ENCODE measurements at places on chromosomes 3 and 15.

GRCh38 chr15:70524470-70524869 is 238.9 kb downstream of the UACA start:
- no peak for DNase-seq

DNA sequence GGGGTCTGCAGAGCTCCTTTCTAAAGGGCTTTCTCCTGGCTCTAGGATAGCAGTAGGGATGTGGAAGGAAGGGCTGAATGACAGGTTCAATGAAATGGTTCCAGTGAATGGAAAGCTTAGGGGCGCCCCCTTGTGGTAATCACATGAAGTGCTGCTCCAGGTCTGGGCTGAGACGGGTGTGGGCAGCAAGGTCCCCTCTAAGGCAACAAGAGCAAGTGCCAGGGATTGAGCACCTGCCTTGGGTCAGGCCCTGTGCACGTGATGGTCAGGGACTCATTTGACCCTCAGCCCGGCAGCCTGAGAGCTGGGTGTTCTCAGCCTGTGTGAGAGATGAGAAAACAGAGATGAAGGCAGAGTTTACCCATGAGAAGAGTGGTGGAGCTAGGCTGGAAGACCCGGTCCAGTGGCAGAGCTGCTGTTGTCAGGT is 12.1 kb upstream of the CX3CR1 start:
- DNase-seq, result peak; percentile 44

DNA sequence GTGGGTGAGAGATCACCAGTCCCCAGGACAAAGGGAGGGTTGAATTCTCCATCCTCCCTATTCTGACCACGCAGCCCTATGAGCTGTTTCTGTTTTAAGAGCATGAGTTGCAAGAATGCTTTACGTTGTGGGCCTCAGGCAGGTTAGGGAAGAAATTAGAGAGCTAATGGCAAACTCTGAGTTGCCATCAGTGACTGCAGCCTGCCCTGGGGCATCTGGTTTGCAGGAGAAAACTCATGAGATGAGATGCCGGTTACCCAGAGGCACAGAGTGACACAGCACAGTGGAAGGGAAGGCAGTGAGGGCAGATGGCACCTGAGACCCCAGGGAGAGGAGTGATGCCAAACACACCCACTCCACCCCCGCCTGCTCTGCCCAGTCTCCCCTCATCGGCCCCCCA is 265.3 kb downstream of the CD47 start:
- DNase-seq, result no peak

GRCh38 chr15:22227411-22228100 is 147.2 kb downstream of the OR4M2 start:
- no peak for DNase-seq
